NCI-H510A treated with DMSO at 0.1 percent for 48 hours (cell line): ENCODE measurements at places on chromosomes 2 and 18.

DNA sequence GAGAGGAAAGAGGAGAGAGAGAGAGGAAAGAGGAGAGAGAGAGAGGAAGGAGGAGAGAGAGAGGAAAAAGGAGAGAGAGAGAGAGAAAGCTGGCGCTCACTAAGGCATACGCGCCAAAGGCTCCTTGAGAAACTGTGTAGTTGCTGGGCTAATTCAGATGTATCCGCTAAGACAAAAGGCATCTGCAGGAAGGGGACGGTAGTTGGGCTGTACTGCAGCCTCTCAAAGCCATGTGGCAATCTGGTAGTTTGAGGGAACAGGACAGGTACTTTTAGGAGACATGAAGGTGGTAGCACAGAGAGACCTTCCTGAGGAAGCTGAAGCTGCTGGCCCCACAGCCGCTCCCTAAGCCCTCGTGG lies 31.6 kb downstream of the THNSL2 start:
- no peak for DNase-seq

GRCh38 chr2:100057901-100058261 lies 84.5 kb downstream of the AFF3 start:
- DNase-seq = no peak

GRCh38 chr2:151476287-151476686 lies 66.6 kb downstream of the RIF1 start:
- no peak for DNase-seq

DNA sequence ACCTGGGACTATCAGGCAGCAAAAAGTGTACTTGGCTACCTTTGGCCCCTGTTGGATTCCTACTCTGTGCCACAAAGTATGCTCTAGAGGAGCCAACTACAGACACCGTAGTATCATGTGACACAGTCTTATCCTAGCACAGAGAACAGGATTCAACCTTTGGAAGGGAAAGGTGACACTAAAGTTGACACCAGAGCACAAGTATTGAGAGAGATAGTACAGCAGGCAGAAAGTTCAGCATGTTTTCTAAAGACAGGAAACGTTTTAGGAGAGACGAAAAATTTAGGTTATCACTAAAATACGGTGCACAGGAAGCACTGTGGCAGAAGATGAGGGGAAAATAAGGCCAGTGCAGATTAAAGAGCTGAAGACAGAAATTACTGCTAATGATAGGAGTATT lies 18.6 kb downstream of the SMAD2 start:
- DNase-seq = no peak

DNA sequence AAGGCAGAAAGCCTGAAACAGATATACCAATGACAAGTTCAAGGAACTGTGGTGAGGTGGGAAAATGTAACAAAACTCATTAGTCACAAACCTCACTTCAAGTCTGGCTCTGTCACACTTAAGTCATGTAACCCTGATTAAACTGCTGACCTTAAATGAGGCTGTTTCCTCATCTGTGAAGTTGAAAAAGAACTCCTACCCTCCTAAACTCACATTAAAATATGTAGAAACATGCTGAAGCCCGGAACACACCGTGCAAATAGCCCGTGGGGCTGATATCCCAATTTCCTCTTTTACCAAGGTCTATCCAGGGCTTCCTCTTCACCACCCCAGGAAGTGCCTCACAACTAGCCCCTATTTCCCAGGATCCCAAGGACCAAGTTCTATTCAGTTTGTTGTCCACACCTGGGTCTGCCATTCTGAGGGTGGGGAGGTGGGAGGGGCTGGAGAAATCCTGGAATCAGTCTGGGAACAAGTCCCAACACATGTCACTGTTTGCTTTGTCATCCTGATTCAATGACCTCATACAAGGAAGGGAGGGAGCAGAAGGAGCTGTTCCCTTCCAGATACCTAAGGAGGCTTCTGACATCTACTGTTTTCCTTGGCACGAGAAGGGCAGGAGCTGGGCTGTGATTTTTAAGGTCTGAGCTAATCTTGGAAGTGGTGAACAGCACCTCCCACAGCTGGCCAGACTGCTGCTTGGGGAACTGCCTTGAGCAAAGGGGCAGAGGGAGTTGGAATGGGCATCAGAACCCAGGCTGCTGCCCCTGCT lies 42.3 kb downstream of the SLC4A1AP start:
- DNase-seq = peak; percentile 44

GRCh38 chr2:96509114-96509846 lies 4.1 kb upstream of the NEURL3 start:
- peak; percentile 86 for DNase-seq

GRCh38 chr2:197215748-197216360 lies 94.7 kb downstream of the ANKRD44 start:
- DNase-seq = no peak
